ENCODE measurements at places on chromosomes 7 and 10. TPM values are rescaled to one million over a fixed set of nuclear protein-coding genes. Genes with fewer than 3 reads are reported as not detected.

ZNF117 gene
- total RNA-seq = 1.9 TPM

SLC13A1 gene
- not detected for total RNA-seq

NAT16 gene
- total RNA-seq = not detected

EN2 gene
- 0.75 TPM for total RNA-seq

NUTM2B gene
- total RNA-seq = 0.12 TPM

ANKRD1 gene
- 8.2 TPM for total RNA-seq

SEMA3D gene
- total RNA-seq = 72.1 TPM

PAOX gene
- total RNA-seq = 1.6 TPM

SH3PXD2A gene
- total RNA-seq = 0.82 TPM

NCF1 gene
- total RNA-seq = not detected

HYAL4 gene
- not detected for total RNA-seq

HABP2 gene
- total RNA-seq = not detected

PRSS58 gene
- not detected for total RNA-seq

CYP26C1 gene
- total RNA-seq = 0.23 TPM

CAMK1D gene
- 0.26 TPM for total RNA-seq

ZNF503 gene
- 10.5 TPM for total RNA-seq

ANKRD30A gene
- not detected for total RNA-seq

MYO1G gene
- not detected for total RNA-seq

PLA2G12B gene
- total RNA-seq = not detected

IRF5 gene
- total RNA-seq = 6.5 TPM

GRID2IP gene
- total RNA-seq = not detected

CFAP46 gene
- total RNA-seq = 2.1 TPM

C7orf57 gene
- 0.12 TPM for total RNA-seq

KCND2 gene
- total RNA-seq = 0.03 TPM

OPN1SW gene
- not detected for total RNA-seq

PHYHIPL gene
- total RNA-seq = not detected

CUX1 gene
- 34.9 TPM for total RNA-seq

DPYSL4 gene
- 1.5 TPM for total RNA-seq

UCMA gene
- not detected for total RNA-seq

CPN1 gene
- total RNA-seq = not detected

SPDYE2B gene
- not detected for total RNA-seq

CISD1 gene
- 71.7 TPM for total RNA-seq

CDK5 gene
- total RNA-seq = 10.8 TPM

CCL24 gene
- total RNA-seq = not detected

TMEM213 gene
- not detected for total RNA-seq

ANXA8 gene
- total RNA-seq = not detected

ITIH5 gene
- not detected for total RNA-seq

UPK3BL2 gene
- total RNA-seq = 11.7 TPM

FAM25G gene
- not detected for total RNA-seq

HGF gene
- not detected for total RNA-seq

CYP2C8 gene
- total RNA-seq = not detected

FAM185A gene
- 7.4 TPM for total RNA-seq

Data from NCI-H460 (cell line).